Caki2 (cell line): ENCODE measurements at places on chromosomes 7 and 10. TPM values are rescaled to one million over a fixed set of nuclear protein-coding genes. Genes with fewer than 3 reads are reported as not detected.

GJD4 gene
- not detected in 2 replicates for total RNA-seq

GRCh38 chr7:88922944-88923343 is 127.4 kb upstream of the TEX47 start:
- DNase-seq, result no peak

DNA sequence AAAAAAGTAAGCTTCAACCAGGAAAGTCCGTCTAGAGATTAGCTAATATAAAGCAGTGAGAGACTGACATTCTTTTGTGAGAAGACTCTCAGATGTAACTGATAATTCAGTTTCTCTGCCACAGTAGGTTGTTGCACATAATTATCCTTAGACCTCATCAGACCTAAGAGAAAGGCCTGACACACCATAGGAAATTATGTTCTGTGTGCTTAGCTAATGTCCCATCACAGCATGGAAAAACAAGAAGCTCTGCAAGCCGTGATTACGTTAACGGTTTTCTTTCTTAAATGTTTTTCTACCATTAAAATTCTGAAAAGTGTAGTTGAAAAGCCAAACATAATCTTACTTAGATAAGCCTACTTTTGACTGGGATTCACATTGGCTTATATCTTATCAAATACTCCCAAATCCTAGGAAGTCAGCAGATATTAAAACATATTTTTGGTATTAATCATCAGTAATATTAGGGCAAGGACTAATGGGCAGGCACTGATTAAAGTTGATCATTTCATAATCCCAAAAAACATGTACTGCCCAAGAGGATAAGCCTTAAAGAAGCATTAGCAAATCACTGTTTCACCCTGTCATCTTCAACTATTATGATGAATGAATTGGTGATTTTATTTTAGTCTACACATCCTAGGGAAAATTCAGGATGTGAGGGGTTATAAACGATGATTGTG is 5.2 kb downstream of the CSTF2T start:
- DNase-seq, result no peak

- no peak for DNase-seq
Observed at GRCh38 chr7:27364344-27364758, 121.7 kb downstream of the EVX1 start.

GRCh38 chr7:37220664-37221063 is 228.0 kb downstream of the ELMO1 start:
- DNase-seq, result no peak

- DNase-seq, result no peak
Observed at GRCh38 chr10:5550250-5550545, 25.4 kb downstream of the CALML3 start.

GRCh38 chr10:23291551-23292334 is 52.9 kb downstream of the C10orf67 start:
- DNase-seq, result no peak
